HL-60 (cell line): ENCODE measurements at places on chromosomes 11 and 22.

DNA sequence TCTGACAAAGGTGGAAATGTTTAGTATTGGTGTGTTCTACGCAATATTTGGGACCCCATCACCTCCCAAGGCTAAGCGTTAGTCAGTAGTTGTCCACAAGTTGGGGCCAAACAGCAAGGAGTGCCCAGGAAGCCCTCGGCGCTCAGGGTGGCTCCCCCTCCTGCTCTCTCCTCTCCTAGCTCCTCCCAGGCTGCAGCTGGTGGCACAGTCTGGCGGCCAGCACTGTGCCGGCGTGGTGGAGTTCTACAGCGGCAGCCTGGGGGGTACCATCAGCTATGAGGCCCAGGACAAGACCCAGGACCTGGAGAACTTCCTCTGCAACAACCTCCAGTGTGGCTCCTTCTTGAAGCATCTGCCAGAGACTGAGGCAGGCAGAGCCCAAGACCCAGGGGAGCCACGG is 16.8 kb downstream of the CD5 start:
- DNase-seq: no peak

GRCh38 chr11:86116386-86116726 is 47.5 kb upstream of the PICALM start:
- no peak for DNase-seq

- DNase-seq: no peak
These were observed 43.2 kb upstream of the YPEL1 start for GRCh38 chr22:21778705-21779363.

- DNase-seq: no peak
These were observed 39.3 kb upstream of the COMT start for GRCh38 chr22:19902245-19902715.

DNA sequence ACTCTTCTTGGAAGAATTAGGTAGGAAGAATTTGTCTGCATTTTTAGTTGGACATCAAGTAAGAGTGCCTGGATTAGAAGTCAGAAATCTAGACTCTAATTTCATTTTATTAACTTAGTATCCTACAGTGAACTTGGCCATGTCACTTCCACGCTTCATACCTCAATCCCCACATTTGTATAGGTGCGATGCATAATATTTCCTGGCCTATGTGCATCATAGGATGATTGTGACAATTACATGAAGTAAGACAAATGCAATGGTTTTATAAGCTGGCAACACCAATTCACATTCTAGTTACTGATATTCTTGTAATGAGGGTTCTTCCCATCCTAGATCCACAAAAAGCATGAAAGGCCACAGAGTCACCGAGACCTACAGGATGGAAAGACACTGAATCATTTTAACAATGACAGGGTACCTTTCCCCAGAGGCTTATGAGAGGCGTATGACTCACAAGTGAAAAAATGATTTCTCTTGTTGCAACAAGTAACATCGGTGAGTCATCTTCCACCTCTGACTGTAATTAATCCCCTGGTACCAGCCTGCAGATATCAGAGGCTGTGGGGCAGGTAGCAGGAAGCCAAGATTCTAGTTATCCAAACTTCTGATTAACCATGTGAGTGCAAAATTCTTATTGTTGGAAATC is 56.0 kb upstream of the OR5AK2 start:
- no peak for DNase-seq

DNA sequence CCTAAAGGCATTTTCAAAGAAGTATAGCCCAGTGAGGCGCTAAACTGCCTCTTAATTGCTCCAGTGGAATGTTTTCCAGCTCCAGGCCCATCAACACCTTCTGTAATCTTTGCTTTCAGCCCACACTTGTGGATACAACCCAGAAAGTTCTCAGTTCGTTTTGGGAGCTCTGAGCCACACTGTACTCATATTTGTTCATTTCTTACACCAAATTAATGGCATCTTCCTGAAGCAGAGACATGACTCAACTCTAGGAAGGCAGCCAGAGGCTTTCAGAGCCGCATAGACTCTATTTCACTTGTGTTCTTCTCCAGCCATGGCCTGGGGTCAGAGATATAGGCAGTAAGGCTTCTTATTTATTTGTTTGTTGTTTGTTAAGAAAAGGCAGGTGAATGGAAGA is 175.5 kb upstream of the NCAM1 start:
- DNase-seq: no peak

DNA sequence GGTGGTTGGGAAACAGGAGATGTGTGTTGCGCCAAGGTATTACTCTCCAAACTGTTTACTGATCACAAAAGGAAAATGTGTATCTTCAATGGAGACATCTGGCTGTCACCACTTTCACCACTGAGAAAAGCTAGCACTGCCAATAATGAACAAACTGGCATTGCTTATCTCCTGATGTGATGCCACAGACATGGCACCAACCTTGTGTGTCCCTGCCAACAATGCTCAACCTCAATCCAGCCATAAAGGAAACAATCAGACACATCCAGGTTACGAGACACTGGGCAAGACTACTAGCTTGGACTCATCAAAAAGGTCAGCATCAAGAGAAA is 28.1 kb downstream of the GNB1L start:
- no peak for DNase-seq

DNA sequence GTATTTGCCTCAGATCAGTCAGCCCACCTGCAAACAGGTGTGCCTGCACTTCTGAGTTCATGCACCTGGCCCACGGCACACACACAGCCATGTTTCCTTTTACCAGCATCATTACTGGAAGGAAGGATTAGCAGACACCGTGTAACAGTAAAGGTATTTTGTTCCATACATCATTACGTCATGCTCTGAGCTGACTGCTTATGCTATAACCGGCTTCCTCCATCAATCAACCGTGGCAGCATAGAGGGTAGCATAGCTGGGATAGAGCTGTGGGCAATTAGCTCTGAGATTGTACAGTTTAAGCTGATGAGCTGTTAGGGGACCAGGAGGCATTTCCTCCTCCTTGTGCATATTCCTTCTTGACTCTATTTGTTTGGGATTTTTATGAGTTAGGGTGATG is 102.4 kb downstream of the ME3 start:
- no peak for DNase-seq

- no peak for DNase-seq
These were observed 1768.6 kb downstream of the LRRC4C start for GRCh38 chr11:39690856-39691255.

DNA sequence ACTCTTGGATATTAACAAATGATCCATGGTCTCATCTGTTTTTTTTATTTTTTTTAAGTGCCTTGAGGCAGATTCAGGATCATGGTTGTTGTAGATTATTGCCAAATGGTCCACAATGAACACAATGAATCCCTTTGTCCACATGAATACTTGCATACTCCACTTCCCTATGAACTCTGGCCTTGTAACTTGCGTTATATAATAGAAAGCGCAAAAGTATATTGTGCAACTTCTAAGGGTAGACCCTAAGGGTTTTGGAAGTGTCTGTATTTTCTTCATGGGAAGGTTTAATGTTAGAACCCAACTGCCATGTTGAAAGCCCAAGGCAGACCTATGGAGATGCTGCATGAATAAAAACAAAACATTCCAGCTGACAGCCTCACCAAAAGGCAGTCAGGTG is 8.1 kb upstream of the OR5AL1 start:
- no peak for DNase-seq

- DNase-seq: no peak
These were observed 44.2 kb downstream of the FBXO7 start for GRCh38 chr22:32518848-32519247.

DNA sequence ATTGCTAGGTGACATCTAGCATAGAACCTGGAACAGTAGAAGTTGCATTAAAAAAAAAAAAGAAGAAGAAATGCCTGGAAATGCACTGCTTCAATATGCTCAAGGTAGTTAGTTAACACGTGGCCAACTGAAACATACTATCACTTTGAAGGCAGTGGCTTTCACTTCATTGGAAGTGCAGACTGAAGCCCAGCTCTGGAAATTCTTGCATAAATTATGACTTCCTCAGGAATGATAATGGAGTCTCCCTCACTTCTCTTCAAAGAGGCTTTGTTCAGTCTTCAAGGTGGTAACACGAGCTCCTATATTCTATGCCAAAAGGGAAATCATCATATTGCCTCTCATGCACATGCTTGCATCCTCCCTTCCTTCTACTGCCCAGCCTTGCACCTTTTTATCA is 715.9 kb upstream of the API5 start:
- DNase-seq: no peak

DNA sequence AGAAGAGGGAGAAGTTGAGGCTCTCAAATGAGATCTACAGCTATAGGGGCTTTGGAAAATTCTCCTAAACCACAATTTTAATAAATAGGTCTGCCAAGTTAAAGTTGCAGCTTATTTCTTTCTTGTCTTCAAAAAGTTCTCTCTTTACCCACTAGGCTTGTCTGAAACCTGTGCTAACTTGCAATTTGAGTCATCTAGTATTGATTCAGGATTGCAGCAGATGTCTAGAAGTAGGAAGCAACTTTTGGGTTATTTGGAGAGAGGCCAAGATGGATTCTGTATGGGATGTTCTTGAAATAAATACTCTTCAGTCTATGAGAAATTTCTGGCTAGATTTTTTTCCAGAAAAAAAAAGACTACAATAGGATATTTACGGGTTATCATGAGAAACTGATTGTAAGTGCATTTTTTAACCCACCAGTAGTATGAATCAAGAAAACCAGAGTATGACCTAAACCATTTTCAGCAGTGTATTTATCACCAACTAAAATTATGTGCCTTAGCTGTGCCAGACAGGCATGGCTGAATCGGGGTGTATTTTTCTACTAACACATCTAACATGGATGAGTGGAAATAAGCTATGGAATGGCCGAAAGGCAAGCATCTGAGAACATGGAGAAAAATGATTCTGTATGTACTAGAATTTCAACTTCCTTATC is 4.9 kb upstream of the RAB38 start:
- no peak for DNase-seq

DNA sequence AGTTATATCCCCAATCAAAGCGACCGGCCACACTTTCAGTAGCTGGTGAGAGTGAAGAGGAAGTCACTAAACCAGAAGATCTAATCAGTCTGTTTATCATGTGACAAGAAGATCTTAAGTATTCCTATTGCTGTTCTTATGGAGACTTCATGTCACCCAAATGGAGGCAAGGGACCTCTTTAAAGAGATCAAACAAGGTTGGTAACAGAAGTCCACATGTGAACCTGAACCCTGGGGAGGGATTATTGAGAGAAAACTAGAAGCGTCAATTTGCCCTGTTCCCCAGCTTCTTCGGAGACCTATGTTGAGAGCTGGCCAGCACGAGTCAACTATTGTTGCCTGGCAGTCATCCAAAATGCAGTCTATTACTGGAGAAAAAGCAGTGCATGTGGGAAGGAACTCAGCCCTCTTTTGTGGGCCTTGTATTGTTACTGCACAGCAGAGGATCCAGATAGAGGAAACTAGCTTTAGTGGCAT is 76.9 kb upstream of the CTSC start:
- DNase-seq: peak; percentile 86

DNA sequence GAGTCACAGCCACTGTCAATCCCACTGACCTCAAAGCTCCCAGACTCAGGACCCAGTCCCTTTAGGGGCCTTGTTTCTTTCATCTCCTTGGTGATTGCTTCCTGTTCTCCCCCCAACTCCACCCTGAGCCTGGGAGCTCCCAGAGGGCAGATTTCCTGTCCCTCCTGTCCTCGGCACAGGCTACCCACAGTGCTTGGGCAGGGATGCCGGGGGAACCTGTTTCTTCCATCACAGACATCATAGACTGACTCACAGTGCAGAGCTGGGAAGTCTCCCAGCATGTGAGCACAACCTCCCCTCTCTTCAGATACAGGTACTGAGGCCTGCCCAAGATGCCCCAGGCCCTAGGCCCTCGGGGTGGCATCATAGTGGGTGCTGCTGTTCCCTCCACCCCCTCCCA is 16.6 kb downstream of the TRIM29 start:
- no peak for DNase-seq

DNA sequence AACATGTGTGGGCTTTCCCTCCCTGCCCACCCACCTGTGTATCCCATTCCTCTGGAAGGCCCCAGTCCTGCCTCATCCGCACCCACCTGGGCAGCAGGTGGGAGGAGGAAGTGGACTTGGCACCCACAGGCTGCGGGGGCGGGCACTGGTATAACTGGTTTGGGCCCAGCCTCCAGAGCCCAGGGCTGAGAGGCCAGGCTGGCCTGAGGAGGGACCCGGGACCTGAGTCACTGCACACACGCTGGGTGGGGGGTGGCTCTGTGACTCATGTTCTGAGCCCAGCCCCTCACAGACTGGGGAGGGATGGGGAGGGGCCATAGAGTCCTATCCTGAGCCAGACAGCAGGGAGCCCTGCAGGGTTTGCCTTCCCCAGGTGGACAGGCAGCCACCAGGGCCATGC is 16.7 kb downstream of the PHLDA2 start:
- DNase-seq: no peak

- no peak for DNase-seq
These were observed 138.9 kb upstream of the TEAD1 start for GRCh38 chr11:12535321-12535720.

GRCh38 chr22:42883121-42883520 is 26.0 kb upstream of the ARFGAP3 start:
- no peak for DNase-seq

GRCh38 chr11:2574553-2575535 is 125.0 kb downstream of the KCNQ1OT1 start:
- no peak for DNase-seq

- DNase-seq: no peak
These were observed 805.5 kb upstream of the ARHGAP42 start for GRCh38 chr11:99881610-99882009.

- DNase-seq: no peak
These were observed 28.8 kb downstream of the IGLL5 start for GRCh38 chr22:22916215-22916951.

DNA sequence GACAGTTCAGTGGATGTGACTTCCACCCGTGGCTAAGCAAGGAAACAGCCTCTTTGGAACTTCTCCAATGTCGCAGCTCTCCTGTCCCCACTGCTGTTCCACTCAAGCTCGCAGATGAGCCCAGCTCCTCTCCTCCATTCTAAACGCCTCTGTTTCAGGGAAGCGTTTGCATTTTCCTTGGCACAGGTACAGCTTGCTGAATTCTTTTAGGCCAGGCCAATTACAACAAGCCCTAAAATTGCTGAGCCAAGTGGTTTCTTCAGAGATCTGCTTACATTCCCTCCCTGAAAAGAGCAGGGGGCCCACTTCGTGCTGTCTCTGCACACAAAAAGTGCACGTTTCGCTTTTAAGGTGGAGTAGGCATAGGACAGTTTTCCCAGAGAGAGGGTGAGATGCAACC is 91.5 kb upstream of the BLID start:
- DNase-seq: no peak

DNA sequence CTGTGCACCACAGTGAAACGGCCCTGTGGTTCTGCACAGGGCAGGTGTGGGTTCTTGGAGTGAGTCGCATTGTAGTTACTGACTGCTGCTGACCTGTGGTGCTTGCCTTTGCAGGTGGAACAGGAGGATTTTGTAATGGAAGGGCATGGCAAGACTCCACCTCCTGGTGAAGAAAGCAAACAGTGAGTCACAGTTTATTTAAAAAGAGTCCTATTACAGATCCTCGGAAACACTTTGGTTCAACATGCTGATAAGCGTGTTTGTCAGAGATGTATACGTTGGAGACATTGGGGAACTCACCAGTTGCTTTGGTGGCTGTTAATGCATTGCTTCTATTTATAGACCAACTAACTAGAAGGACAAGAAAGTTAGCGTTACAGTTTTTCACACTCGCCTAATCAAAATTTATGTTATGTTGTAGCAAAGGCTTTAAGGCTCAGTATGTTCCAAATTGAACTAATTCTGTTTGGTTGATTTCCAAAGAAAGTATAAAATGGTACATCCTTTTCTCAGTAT is 21.7 kb upstream of the TNRC6B start:
- peak; percentile 66 for DNase-seq

GRCh38 chr22:27381552-27381951 is 420.0 kb downstream of the MN1 start:
- no peak for DNase-seq

GRCh38 chr11:62842171-62842741 is 2.9 kb upstream of the WDR74 start:
- DNase-seq: no peak
